ENCODE measurements at places on chromosomes 13 and 19.

- DNase-seq, result no peak
These were observed 13.3 kb upstream of the ARGLU1 start for GRCh38 chr13:106581225-106581624.

DNA sequence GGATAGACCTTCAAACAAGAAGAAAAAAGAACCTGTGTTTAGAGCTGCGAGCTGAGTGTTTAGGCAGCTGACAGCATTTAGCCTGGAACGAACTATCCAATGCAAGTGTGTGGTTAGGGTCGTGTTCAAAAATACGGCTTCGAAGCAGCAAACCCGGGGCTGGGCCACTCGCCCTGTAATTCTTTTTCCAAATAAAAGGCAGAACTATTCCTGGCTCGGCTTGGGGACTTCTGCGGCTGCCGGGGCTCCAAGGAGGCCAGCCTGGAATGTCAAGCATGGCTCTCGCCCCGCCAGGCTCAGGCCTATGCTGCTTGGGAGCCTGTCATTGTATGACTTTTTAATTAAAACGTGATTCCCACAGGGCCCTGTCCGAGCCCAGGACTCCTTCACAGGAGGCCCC is 51.7 kb upstream of the KLF2 start:
- DNase-seq, result no peak

DNA sequence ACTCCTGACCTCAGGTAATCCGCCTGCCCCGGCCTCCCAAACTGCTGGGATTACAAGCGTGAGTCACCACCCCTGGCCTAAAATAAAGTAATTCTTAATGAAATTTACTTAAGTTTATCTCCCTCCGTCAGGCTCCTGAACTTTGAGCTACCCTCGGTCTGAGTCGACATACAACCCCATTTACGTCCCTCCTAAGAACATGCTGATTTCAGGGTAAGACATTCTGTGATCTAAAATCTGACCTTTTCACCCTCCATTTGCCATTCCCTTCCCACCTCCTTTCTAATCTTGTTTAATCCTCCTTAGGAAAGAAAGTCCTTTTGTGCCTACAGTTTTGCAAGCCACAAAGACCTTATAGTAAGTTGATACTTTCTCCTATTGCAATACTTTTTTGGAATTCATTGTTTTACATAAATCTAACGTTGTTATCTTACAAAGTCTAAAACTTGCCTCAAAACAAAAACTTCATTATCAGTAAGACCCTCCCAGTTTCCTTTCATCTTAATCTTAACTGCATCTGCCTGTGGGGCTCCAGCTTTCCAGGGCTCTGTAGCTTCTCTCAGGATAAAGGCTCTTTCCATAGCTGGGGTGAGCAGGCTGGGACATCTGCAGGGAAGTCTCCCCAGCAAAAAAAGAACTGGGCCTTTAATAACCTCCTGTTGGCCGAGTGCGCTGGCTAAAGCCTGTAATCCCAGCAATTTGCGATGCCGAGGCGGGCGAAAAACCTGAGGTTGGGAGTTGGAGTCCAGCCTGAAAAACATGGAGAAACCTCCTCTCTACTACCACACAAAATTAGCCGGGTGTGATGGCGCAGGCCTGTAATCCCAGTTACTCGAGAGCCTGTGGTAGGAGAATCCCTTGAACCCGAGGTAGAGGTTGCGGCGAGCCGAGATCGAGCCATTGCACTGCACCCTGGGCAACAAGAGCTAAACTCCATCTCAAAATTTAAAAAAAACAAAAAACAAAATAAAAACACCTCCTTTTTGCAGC is 143.1 kb downstream of the ZNF737 start:
- DNase-seq, result no peak

GRCh38 chr13:98480915-98481877 is 95.7 kb downstream of the STK24 start:
- peak; percentile 84 for DNase-seq

GRCh38 chr19:48516536-48516935 is 4.9 kb upstream of the LMTK3 start:
- DNase-seq, result no peak

DNA sequence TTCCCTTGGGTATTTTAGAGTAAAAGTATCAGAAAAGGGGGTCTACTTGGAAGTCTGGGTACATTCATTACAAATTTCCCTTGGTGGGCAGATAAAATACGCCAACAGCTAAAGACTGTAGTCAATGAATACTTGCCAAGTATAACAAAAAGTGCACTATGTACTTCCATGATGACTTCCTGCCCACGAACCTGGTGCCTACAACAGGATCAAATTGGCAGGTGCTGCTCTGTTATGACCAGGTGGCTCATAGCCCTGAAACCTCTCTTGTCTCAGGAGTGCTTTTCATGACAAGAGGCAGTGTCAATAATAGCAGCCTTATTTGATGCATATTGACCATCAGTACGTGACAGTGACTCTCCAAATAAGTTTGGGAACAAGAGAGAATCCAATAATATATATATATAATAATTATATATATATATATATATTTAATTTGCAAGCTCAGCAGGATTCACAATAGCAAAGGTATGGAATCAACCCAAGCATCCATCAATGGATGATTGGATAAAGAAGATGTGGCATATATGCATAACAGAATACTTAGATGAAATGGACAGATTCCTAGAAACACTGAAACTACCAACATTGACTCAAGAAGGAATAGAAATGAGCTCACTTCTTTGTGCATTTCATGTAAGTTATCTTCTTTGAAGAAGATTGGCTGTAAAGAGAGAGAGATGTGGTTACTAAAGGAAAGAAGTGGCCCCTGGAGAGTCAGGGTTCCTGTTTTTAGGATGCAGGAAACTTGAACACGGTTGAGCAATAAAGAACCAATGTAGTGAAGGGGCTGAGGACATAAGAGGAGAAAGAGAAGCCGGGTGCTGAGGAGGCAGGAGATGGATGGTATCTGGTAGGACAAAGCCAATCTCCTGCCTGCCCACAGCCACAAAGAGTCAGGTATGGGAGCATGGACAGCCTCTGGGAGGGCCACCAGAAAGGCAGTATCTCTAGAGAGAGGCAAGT is 52.0 kb upstream of the GTF2F2 start:
- DNase-seq, result no peak

DNA sequence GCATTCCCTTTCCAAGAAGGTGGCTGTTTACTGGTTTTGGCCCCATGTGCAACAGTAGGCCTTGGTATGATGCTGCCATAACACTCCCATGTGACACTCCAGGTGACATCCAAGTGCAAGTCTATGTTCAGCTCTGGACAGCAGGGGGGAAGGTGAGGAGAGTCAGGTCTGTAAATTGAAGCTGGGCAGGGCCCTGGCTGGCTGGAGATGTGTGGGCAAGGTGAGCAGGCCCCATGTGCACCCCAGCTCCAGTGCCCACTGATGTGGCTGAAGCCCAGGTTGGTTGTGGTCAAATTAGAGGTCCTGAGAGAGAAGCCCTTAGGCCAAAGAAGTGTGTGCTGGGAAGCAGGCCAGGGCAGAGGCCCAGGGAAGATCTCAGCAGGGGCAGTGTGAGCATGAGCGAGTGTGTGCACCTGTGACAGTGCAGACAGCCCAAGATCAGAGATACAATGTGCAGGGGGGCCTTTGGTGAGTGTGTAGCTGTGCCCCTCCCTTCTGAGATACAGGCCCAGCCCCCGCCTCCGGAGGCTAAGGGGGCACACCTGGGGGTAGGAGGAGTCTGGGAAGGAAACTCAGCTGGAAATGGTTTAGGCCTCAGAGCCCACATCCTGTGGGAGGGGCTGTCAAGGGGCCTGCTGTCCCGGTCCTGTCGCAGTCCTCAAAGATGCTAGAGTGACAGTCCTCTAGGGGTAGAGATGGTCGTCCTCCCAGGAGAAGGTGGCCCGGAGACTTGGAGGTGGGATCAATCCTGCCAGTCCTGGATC is 18.6 kb downstream of the DEDD2 start:
- no peak for DNase-seq

GRCh38 chr13:54347531-54347930 is 1318.9 kb downstream of the OLFM4 start:
- no peak for DNase-seq

All from NCI-H524 (cell line).